ENCODE measurements at places on chromosomes 16 and 17. TPM values are rescaled to one million over a fixed set of nuclear protein-coding genes. Genes with fewer than 3 reads are reported as not detected.

ESRP2 gene
- 65.6 TPM for total RNA-seq

DOC2B gene
- 3.1 TPM for total RNA-seq

TBC1D3E gene
- not detected for total RNA-seq

JPT1 gene
- 136 TPM for total RNA-seq

NKD1 gene
- 43.2 TPM for total RNA-seq

RASL10B gene
- 6.4 TPM for total RNA-seq

CDC42EP4 gene
- total RNA-seq, result 78.8 TPM

GRCh38 chr17:75088465-75089417 lies 987 bp downstream of the SLC16A5 start:
- no peaks in the 10 kb centered on the region for H3K27me3 ChIP-seq
- no peaks in the 10 kb centered on the region for H3K36me3 ChIP-seq
- H3K27ac ChIP-seq, result peak overlapping the region; percentile 87

GRCh38 chr17:51516924-51517323 lies 256.6 kb downstream of the UTP18 start:
- H3K4me1 ChIP-seq, result no peaks in the 10 kb centered on the region
- H3K36me3 ChIP-seq, result no peaks in the 10 kb centered on the region
- peaks cover 19% of the 10 kb centered on the region for H3K27me3 ChIP-seq
- no peak overlapping the region for H3K4me3 ChIP-seq

GRCh38 chr16:58415003-58415402 lies 22.7 kb downstream of the GINS3 start:
- DNase-seq, result no peak
- H3K4me3 ChIP-seq, result no peak overlapping the region
- H3K27ac ChIP-seq, result no peak overlapping the region
- H3K4me1 ChIP-seq, result peaks cover 10% of the 10 kb centered on the region
- peaks cover 5% of the 10 kb centered on the region for H3K27me3 ChIP-seq
- H3K36me3 ChIP-seq, result no peaks in the 10 kb centered on the region

GRCh38 chr16:35208001-35208935 lies 1748.9 kb downstream of the TP53TG3F start:
- no peak overlapping the region for H3K27ac ChIP-seq
- H3K4me3 ChIP-seq, result no peak overlapping the region
- no peak for DNase-seq
- no peaks in the 10 kb centered on the region for H3K4me1 ChIP-seq
- H3K36me3 ChIP-seq, result no peaks in the 10 kb centered on the region

GRCh38 chr17:72476575-72476986 lies 355.8 kb downstream of the SOX9 start:
- H3K27me3 ChIP-seq, result no peaks in the 10 kb centered on the region
- H3K4me1 ChIP-seq, result peaks cover 55% of the 10 kb centered on the region
- peak overlapping the region; percentile 82 for H3K27ac ChIP-seq

- no peak overlapping the region for H3K4me3 ChIP-seq
- no peak overlapping the region for H3K27ac ChIP-seq
- H3K4me1 ChIP-seq, result no peaks in the 10 kb centered on the region
- DNase-seq, result no peak
- peaks cover 19% of the 10 kb centered on the region for H3K27me3 ChIP-seq
Observed at GRCh38 chr16:74793571-74793970, 19.0 kb upstream of the FA2H start.

DNA sequence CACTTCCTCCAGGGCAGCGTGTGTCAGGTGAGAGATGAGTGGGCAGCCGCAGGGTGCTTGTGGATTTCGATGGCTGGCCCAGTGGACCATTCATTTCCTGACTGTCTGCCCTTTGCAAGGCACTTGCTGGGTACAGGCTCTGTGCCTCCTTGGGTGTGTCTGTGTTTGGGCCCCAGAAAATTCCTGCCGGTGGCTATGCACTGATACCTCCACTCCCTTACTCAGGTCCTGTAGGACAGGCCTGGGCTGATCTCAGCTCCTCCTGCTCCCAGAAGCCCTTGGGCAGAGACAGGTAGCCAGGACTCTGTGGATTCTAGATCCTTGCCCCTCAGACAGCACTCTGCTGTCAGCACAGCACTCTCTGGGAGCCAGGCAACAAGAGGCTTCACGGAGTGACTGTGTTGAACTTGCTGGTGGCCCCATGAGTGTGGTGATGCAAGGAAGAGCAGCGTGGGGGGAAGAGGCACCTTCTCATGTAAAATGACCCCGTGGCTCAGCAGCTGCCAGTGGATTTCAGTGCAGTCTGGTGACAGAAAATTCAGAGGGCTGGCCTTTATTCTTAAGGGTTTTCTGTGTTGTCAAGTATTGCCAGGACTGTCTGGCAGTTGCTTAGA lies 29.0 kb downstream of the PGS1 start:
- DNase-seq, result no peak
- H3K27me3 ChIP-seq, result no peaks in the 10 kb centered on the region

GRCh38 chr16:4506450-4506849 lies 30.3 kb downstream of the HMOX2 start:
- H3K27ac ChIP-seq, result peak overlapping the region; percentile 78
- peaks cover 13% of the 10 kb centered on the region for H3K4me1 ChIP-seq
- H3K36me3 ChIP-seq, result peaks cover 7% of the 10 kb centered on the region
- DNase-seq, result no peak
- H3K27me3 ChIP-seq, result no peaks in the 10 kb centered on the region
- H3K4me3 ChIP-seq, result no peak overlapping the region

DNA sequence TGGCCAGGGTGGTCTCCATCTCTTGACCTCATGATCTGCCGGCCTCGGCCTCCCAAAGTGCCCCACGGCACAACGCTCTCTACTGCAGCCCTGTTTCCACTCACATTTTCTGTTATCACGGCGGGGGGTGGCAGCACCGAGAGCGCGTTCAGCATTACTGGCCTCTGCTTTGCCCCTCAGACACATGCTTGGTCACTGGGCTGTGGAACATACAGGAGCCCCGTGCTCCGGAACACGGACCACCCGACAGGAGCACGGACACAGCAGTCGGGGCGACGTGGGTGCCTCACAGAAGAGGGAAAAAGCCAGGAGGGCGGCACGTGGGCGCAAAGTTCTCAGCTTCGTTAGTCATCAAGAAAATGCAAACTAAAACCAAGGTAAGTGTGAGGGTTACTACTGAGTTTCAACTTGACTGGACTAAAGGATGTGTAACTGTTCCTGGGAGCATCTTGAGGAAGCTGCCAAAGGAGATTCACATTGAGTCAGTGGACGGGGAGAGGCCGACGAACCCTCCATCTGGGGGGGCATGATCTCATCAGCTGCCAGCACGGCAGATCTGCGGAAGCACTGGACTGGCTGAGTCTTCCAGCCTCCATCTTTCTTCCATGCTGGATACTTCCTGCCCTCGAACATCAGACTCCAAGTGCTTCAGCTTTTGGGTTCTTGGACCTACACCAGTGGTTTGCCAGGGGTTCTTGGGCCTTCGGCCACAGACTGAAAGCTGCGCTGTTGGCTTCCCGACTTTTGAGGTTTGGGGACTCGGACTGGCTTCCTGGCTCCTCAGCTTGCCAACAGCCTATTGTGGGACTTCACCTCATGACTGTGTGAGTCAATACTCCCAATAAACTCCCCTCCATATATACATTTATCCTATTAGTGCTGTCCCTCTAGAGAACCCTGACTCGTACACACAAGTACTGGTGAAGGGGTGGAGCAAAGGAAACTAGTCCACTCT lies 106.8 kb downstream of the ZNF778 start:
- H3K36me3 ChIP-seq, result peaks cover 15% of the 10 kb centered on the region
- H3K4me3 ChIP-seq, result peak overlapping the region; percentile 15
- H3K27me3 ChIP-seq, result no peaks in the 10 kb centered on the region
- peaks cover 74% of the 10 kb centered on the region for H3K4me1 ChIP-seq

DNA sequence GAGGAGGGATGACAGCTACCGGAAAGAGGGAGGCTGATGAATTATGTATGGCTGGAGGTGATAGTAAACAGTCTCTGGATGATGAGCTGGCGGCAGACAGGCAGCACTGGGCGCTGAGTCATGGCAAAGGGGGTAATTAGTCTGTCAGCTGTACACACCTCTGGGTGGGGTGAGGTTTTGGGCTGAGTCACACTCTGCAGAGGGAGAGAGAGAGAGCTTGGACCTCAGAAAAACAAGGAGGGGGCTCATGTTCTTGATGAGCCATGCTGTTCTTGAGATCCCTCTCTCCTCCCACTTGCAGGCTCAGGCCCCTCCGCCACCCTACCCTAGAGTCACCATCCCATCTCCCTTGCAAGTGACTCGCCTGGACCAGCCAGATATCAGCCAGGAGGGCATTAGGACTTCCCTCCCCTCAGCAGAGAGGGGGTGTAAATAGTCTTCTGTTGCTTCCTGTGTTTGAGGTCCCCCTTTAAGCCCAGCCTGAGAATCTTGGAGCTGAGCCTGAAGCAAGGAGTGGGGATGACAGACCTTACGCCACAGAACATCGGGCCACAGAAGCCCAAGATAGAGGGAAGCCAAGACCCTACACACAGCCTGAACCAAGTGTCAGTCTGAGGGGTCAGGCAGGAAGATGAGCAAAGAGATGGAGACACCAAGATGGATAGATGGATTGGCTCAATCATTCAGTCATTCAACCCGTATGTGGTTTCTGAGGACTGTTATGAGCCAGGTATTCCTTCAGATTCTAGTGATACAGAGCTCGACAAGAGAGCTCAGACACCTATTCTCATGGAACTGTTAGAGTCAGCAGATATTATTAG lies 383.2 kb upstream of the CCL2 start:
- no peak for DNase-seq
- peak overlapping the region; percentile 57 for H3K27ac ChIP-seq
- H3K36me3 ChIP-seq, result no peaks in the 10 kb centered on the region

DNA sequence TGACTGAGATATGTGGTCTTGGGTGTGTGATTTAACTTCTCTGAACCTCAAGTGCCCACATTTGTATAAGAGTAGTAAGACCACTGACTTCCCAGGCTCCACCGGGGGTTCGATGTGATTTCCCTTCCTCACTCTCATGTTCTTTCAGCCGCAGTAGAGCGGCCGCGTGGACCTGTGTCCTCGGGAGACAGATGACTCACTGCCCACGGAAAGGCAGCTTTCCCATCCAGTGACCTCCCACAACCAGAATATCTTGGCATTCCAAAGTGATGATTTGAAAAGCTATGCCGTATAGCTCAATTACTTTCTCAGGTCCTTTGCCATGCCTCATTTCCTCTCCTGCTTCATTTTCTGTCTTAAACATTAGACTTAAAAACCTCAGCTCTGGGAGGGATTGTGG lies 73.6 kb downstream of the IL21R start:
- H3K4me1 ChIP-seq, result no peaks in the 10 kb centered on the region
- no peaks in the 10 kb centered on the region for H3K27me3 ChIP-seq
- H3K4me3 ChIP-seq, result no peak overlapping the region

GRCh38 chr17:11797803-11798202 lies 199.5 kb downstream of the ZNF18 start:
- no peak for DNase-seq
- no peaks in the 10 kb centered on the region for H3K4me1 ChIP-seq
- H3K27me3 ChIP-seq, result no peaks in the 10 kb centered on the region
- H3K36me3 ChIP-seq, result no peaks in the 10 kb centered on the region

DNA sequence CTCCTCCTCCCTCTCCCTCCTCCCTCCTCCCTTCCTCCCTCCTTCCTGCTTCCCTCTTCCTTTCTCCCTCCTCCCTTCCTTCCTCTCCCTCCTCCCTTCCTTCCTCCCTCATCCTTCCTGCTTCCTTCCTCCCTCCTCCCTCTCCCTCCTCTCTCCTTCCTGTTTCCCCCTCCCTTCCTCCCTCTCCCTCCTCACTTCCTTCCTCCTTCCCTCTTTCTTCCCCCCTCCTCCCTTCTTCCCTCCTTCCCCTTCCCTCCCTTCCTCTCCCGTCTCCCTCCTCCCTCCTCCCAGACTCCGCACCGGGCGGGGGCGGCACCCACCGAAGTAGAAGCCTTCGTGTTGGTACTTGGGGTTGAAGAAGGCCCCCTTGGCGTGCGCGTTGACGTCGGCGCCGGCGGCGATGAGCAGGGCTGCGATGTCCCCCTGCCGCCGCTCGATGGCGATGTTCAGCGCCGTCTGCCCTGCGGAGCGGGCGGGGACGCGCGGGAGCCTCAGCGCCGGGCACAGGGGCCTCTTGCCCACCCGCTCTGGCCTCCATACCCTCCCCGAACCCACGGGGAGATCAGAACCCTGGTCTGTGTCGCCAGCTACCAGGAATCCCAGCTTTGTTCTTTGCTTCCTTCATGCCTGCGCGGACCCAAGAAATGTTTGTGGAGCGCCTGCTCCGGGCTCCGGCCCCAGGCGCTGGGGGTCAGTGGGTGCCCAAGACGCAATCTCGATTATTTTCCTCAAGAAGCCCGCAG lies 22.2 kb downstream of the TRPV3 start:
- peaks cover 3% of the 10 kb centered on the region for H3K4me1 ChIP-seq
- DNase-seq, result no peak
- H3K27ac ChIP-seq, result peak overlapping the region; percentile 72
- peak overlapping the region; percentile 79 for H3K4me3 ChIP-seq
- peaks cover 3% of the 10 kb centered on the region for H3K27me3 ChIP-seq
- H3K36me3 ChIP-seq, result no peaks in the 10 kb centered on the region

- H3K4me3 ChIP-seq, result peak within 1 kb of the TSS; percentile 91
- H3K27ac ChIP-seq, result peak within 1 kb of the TSS; percentile 90
- H3K36me3 ChIP-seq, result no peaks in the 10 kb centered on the region
- DNase-seq, result peak; percentile 85
- peaks cover 18% of the 10 kb centered on the region for H3K4me1 ChIP-seq
Observed at GRCh38 chr16:89828199-89828869, at the start of gene SPIRE2. Gene SPIRE2, plus strand, starts transcription at chr16:89828475. Its CDS starts 76 bp downstream, at chr16:89828551.

GRCh38 chr17:30557916-30558685 lies 80.9 kb downstream of the GOSR1 start:
- no peaks in the 10 kb centered on the region for H3K4me1 ChIP-seq
- H3K36me3 ChIP-seq, result no peaks in the 10 kb centered on the region
- DNase-seq, result no peak
- no peaks in the 10 kb centered on the region for H3K27me3 ChIP-seq
- no peak overlapping the region for H3K27ac ChIP-seq

DNA sequence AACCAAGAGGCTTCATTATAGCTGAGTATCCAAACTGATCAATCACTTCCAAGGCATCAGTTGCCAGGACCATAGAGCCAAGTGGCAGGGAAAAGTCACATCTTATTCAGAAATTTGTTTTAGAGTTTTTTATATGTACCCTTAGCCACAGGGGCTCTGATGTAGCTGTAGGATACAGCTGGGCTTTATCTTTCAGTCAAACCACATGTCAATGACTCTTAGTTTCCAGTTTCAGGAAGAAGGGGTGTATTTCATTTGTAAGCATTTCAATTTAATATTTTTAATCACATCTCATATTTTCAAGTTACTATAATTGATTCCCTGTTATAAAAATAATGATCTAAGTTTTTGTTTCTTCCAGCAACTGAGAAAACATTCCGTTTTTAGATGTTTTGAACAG lies 2.9 kb upstream of the FLCN start:
- no peak for DNase-seq
- no peaks in the 10 kb centered on the region for H3K36me3 ChIP-seq
- no peak overlapping the region for H3K27ac ChIP-seq
- H3K4me3 ChIP-seq, result peak overlapping the region; percentile 76

DNA sequence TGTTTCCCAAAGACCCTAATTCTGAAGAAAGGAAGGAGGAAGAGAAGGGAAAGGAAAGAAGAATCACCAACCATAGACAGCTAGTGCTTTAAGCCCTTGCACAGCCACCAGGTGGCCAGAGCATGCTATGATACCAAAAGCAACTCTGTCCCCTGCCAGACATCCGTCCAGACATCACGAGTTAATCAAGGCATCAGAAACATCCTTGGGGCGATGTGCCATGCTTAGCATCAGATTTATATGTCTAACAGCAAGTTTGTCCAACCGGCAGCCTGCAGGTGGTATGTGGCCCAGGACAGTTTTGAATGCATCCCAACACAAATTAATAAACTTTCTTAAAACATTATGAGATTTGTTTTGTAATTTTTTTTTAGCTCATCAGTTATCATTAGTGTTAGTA lies 2.9 kb upstream of the CRYBA1 start:
- no peak for DNase-seq
- no peak overlapping the region for H3K27ac ChIP-seq
- H3K4me1 ChIP-seq, result peaks cover 15% of the 10 kb centered on the region
- H3K4me3 ChIP-seq, result no peak overlapping the region
- H3K36me3 ChIP-seq, result no peaks in the 10 kb centered on the region

All from type B pancreatic cell (in vitro differentiated cells).